ENCODE measurements at places on chromosomes 4 and X.

- DNase-seq: peak; percentile 77
Observed at GRCh38 chrX:11792461-11793421, 34.7 kb downstream of the MSL3 start.

DNA sequence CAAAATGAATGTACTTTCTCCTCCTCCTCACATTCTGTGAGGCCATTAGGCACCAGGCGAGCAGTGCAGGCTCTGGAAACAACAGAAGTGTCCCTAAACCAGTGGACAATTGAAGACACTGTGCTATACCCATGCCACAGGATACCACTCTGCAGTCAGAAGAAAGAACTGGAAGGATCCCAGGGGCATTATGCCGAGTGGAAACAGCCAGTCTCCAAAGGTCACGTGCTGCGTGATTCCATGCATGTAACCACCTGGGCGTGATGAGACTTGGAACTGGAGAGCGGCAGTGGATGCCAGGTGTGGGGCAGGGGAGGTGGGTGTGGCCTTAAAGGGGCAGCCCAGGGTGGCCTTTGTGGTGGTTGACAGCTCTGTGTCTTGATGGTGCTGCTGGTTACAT is 139.4 kb downstream of the EVC2 start:
- DNase-seq: no peak

DNA sequence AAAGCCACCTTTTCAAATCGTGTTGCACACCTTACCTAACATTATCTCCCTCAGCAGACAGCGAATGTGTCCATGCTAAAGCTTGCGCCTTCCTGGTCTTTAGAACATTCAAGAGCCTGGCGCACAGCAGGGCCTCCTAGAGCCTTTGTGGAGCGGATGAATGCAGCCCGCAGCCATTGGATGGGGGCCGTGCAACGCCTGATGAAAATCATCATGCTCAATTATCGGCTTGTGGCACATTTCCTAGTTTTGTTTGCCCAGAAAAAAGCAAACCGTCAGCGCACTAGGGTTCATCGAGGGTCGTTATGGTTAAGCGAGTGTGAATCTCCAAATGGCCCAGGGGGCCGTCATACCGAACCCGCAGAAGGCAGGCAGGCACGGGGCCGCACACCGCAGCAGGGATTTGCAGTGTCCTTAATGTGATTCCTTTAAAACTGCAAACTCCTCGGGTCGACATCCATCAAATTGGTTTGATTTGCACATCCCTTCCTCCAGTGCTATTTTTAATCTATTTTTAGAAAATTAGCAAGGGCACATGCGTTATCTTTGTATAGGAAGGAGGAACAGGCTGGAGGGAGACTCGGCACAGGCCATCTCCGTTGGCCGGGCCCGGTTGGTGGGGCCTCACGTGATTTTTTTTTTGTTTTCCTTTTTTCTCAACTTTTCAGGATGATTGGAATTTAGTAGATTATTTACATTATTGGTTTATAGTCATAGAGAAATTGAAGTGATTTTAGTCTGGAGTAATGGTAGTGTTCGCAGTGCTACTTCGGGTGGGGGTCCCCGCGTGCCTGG is 53.1 kb downstream of the ABLIM2 start:
- no peak for DNase-seq

DNA sequence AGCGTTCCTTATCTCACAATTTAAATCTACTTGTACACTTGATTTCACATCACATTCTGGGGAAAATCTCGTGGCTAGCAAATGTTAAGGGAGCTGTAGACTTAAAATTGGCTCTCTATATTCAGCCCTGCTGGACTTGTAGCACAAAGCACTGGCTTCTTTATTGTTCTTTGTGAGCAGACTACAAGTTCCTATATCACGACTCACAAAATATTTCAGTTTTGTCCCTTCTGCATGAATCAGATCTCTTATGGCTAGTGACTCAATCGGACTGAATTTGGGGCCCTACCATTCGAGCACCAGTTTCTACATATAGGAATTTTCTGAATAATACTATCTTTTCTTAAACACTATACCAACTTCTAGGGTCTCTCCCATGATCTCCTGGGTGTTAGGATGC is 390.1 kb downstream of the ADAM29 start:
- DNase-seq: no peak

DNA sequence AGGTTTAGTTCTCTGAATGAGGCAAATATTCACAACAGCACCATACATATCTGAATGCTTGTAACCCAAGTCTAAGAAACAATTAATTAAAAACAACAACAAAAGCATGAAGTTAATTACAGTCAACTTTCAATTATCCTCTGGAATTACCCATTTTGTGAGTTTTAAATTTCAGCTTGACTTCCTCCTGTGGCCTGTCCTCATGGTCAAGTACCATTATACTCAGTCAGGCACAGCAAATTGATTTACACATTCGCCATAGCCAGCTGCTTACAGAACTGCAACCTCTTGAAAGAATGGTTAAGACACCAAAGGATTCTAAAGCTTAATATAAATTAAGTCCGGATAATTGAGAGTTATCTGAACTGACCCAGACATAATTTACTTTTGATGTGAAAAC is 306.5 kb downstream of the CAMK2D start:
- DNase-seq: no peak
